ENCODE measurements at places on chromosomes 4 and X.

GRCh38 chrX:15820106-15821073 lies 30.1 kb downstream of the ZRSR2 start:
- no peak for DNase-seq

GRCh38 chrX:13472975-13473374 lies 96.4 kb upstream of the EGFL6 start:
- DNase-seq: no peak

DNA sequence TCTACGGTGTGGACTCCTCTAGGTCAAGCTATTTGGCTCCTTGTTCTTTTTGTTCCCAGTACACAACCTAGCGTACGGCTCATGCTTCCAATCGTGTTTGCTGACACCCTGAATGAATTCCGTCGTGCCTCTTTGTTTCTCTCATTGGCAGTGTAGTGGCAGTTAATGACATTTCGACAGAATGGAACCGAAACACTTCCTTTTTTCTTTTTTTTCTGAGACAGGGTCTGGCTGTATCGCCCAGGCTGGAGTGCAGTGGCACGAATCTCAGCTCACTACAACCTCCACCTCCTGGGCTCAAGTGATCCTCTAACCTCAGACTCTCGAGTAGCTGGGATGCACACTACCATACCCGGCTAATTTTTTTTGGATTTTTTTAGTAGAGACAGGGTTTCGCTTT lies 113.3 kb upstream of the ATP6AP2 start:
- no peak for DNase-seq

DNA sequence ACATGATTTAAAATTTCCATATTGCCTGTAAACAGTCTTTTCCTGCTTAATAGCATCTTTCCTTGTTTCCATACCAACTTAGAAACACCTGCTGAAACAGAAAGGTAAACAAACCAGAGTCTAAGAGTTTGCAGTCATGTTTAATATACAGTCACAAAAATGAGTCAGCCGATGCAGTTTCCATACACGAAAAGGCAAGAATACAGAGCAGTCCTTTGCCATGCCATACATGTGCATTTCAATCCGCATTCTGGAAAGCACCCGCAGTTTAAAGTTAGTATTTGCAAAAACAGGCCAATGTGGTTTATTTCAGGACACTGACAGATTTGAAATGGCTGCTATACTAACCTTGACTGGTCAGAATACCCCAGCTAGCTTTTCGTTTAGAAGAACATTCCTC lies 32.1 kb downstream of the ASB5 start:
- no peak for DNase-seq

DNA sequence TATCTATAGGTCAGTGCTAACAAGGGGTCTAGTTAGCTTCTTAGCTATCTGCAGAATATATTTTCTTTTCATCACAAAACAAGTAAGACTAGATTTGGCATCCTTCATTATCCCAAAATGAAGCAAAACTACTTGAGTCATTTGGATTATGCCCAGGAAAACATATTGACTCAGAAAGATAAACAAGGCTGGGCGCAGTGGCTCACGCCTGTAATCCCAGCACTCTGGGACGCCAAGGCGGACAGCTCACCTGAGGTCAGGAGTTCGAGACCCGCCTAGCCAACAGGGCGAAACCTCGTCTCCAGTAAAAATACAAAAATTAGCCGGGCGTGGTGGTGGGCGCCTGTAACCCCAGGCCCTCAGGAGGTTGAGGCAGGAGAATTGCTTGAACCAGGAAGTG lies 18.0 kb upstream of the MND1 start:
- DNase-seq: no peak

- DNase-seq: no peak
Observed at GRCh38 chrX:50002067-50002714, 79.8 kb downstream of the CLCN5 start.

DNA sequence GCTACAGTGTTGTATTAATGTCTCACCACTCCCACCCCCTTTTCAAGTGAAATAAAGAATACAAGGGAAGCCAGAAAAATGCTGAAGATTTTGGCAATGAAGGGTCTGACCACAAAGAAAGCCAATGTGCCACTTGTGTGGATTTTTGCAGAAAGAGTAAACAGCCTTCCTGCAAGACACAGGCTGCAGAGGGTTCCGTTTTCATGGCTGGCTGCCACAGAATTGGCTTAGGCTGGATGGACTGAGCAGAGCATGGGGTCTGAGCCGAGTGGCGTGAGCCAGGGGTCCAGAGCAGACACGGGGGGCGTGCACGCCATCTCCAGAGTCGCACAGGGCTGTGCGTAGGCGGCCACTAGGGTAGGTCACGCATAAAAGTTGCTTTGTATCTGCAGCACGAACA lies 69.2 kb downstream of the MTNR1A start:
- DNase-seq: no peak

GRCh38 chr4:186348433-186348832 lies 82.4 kb downstream of the F11 start:
- DNase-seq: no peak

- DNase-seq: no peak
Observed at GRCh38 chrX:115650916-115651315, 89.9 kb downstream of the PLS3 start.

GRCh38 chr4:158371158-158371557 lies 150.5 kb upstream of the RXFP1 start:
- no peak for DNase-seq

GRCh38 chr4:7210824-7211223 lies 18.5 kb downstream of the SORCS2 start:
- no peak for DNase-seq

DNA sequence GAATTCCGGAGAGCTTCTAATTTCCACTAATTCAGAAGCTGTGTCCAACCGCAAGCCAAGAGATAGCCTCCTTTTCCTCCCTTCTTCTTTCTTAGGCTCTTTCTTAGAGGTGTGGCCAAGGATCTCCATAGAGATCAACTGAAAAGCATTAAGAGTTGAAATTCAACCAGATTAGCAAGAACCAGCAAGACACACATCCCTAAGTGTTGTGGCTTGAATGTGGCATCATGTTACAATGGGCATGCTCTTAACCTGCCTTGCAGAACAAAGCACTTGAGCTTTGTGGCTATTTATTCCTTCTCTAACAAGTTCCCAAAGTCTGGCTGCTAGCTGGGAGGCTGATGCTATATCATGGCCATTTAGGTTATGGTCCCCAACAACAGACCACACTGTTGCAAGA lies 10.4 kb downstream of the ANOS1 start:
- DNase-seq: no peak

DNA sequence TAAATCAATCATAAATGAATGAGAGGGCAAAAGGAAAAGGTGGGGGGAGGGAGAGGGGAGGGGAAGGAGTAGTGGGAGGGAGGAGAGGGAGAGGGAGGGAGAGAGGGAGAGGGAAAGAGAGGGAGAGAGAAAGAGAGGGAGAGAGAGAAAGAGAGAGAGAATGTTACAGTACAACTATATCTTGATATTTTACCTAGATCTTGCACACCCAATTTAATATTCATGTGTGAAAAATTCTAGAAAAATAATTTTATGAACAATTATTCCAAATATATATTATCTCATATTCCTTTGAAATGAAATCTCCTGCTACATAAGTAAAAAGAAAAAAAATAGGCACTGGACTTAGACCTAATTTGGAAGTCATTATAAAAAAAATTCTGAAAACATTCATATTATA lies 120.0 kb downstream of the SCLT1 start:
- no peak for DNase-seq

GRCh38 chr4:78648640-78649363 lies 97.2 kb downstream of the ANXA3 start:
- DNase-seq: no peak

GRCh38 chrX:12419591-12419990 lies 281.3 kb downstream of the FRMPD4 start:
- DNase-seq: no peak

- no peak for DNase-seq
Observed at GRCh38 chrX:15525664-15526416, 25.2 kb downstream of the BMX start.

GRCh38 chr4:26071688-26072087 lies 157.7 kb downstream of the SMIM20 start:
- DNase-seq: no peak

All from immature natural killer cell (primary cell).